ENCODE measurements at places on chromosomes 6 and 20. TPM values are rescaled to one million over a fixed set of nuclear protein-coding genes. Genes with fewer than 3 reads are reported as not detected.

- no peak for DNase-seq
These were observed 136.5 kb downstream of the RIMS1 start for GRCh38 chr6:72022830-72023229.

DNA sequence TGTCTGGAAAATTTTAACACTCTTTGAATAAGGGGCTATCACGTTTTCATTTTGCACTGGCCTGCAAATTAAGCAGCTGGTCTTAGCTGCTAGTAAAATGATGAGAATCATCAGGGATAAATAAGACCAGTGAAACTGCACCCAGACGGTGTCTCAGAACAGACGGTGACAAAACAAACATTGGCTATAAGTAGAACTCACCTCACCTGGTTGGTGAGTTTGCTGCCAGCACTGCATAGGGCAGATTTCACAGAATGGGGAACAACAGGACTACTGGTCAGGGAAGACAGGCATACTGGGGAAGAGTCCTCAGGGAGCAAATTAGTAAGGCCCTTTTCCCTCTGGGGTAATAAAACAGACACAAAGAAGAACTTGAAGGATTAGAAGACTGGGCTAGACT is 175.9 kb upstream of the CITED2 start:
- DNase-seq, result no peak

- no peak for DNase-seq
These were observed 686 bp downstream of the ZGPAT start for GRCh38 chr20:63708301-63709148.

DNA sequence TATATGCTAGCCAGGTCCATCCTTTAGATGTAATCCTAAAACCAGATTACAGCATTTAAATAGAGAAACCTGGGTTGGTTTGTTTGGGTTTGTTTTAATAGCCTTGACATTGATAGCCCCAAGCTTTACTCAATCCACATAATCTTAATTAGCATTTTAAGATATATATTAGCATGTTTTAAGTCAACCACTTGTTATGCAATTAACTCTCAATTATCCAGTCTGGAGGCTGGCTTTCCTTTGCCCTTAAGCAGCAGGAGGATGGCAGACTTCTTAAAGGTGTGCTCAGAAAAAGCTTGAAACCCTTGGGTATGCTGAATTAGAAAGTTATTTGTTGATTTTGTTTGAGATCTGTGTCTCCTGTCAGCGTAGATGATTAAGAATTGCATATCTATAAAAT is 46.3 kb upstream of the SMIM28 start:
- DNase-seq, result no peak

GRCh38 chr6:107620732-107621131 is 130.8 kb downstream of the SOBP start:
- DNase-seq, result no peak

DNA sequence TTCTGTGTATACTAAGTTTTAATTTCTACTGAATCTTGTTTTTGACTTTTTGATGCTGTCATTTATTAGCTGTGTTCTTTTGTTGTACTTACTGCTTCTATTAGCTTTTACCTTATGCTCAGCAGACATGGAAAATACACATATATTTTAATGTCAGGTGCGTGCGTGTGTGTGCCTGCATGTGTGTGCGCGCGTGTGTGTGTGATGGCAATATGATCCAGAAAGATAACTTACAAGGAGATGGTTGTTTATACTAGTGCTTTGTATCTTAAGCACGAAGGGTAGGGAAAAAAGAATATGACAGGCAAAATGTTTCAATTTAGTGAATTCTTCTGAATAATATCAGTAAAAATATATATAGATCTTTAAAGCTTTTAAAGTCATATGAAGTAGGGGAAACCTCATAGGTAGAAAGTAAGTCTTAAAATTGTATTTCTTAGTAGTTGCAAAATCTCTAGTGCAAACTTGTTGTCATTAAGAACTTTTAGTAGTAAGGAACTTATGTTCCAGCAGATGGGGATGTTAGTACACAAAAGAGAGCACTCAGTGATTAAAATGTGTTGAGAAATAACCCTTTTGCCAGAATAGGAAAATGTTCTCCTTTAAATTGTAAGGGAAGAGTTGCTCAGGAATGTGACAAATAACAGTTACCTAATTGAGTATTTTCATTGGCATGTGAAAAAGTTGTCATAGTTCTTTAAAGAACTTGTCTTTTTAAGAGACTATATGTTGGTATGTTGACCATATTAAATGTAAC is 13.2 kb downstream of the QKI start:
- no peak for DNase-seq

Gene PPP1R3G
- 1.2 TPM for total RNA-seq

DNA sequence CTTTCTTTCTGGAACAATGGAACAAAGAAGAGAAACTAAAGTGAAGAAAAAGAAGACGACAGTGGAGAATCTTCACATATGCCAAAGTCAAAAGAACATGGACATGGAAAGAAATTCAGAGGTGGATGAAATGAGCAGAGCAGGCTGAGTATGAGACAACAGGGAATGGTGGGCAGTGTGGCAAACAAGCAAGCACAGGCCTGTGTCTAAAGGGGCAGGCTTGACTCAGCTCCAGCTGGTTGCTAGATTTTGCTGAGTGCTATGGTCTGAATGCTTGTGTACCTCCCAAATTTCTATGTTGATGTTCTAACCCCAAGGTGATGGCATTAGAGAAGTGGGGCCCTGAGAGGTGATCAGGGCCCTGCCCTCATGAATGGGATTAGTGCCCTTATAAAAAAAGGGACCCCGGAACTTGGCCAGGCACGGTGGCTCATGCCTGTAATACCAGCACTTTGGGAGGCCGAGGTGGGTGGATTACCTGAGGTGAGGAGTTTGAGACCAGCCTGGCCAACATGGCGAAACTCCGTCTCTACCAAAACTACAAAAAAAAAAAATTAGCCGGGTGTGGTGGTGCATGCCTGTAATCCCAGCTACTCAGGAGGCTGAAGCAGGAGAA is 49.6 kb downstream of the ZMYND8 start:
- no peak for DNase-seq

Gene KIAA1755
- total RNA-seq, result 0.94 TPM

Gene COL20A1
- 3.0 TPM for total RNA-seq

DNA sequence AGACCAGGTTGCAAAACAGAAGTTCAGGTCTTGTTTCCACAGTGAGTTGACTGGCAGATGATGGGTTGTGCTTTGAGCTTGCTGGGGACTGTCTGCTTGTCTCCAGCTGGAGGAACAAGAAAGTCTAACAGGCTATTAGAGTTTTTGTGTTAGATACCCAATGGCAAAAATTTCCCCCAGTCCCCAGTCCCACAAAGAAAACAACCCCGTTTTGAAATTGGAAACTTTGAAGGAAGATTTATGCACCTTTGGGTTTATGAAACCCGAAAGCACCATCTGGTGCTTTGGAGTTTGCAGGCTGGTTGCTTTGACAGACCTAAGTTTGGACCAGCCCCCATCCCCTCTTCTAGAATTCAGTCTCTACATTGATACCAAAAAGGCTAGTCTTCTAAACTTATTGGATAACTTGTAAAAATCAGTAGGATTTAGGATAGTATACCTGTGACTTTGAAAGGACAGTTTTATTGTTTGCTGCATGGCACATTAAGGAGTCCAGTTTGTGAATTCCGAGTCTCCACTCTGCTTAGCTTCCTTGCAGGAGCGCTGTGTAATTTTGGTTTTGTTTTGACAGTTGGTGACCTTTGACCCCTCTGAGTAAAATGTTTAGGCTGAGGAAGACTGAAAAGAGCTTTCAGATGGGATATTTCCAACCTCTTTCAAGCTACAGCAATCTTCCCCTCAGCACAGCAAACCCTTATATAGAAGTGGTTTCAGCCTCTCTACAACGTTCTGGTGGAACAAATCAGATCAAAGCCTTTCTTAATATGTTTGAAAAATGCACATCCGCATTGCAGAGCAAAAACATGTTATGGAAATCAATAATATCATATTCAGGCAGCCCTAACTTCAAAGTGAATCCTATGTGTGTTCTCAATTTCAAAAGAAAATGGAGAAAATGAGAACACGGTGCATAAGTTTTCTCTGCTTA is 25.5 kb upstream of the PRL start:
- DNase-seq, result no peak

GRCh38 chr20:48790473-48791003 is 37.3 kb downstream of the PREX1 start:
- DNase-seq, result peak; percentile 19

Gene HRH3
- 0.47 TPM for total RNA-seq

DNA sequence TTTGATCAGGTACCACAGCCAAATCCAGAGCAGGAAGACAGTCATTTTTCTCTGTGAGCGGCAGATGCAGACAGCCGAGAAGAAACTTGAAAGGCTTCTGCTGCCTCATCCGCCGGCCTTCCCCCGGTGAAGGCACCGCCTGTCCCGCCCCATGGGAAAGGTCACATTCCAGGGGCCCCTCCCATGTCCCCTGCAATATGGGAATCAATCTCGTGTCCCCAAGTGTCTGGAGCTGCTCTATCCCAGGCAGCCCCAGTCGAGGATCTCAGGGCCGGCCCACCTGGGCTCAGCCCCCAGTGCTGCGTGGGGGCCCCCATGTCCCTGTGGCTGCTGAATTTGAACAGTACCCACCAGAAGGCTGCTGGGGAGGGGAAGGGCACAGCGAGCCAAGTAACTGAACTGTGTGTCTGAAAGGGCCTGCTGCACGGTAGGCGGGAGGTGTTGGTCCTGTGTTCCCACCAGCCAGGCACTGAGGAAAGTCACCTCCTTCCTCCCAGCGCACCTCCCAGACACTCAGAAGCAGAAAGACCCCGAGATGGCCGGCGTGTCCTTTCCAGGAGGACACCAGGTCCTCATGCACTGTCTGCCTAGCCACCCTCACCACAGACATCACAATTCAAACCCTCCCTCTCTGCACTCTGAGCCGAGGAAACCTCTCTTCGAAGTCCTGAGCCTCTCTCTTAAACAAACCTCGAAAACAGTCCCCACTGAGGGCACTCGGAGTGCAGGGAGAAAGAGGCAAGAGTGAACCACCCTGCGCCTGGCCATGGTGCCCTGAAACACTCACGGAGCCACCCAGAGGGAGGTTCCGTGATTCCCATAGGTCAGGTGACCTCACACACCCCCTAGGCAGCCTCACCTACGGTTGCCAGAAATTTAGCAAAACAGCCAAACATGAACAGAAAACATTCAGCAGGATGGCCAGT is 99.3 kb downstream of the PSMB1 start:
- DNase-seq, result no peak

Gene ADGRF1
- total RNA-seq, result not detected

- DNase-seq, result no peak
These were observed 77.6 kb downstream of the TRERF1 start for GRCh38 chr6:42374018-42374669.

Gene EYS
- total RNA-seq, result 0.78 TPM

GRCh38 chr6:106119546-106119945 is 33.4 kb downstream of the PRDM1 start:
- DNase-seq, result no peak

Gene LTB
- 0.31 TPM for total RNA-seq

Gene PDYN
- not detected for total RNA-seq

GRCh38 chr6:3762359-3762758 is 10.8 kb upstream of the PXDC1 start:
- no peak for DNase-seq

- DNase-seq, result no peak
These were observed 78.6 kb downstream of the SNAP25 start for GRCh38 chr20:10297223-10297622.

Gene CALHM6
- 2.7 TPM for total RNA-seq

GRCh38 chr6:37477191-37477590 is 22.5 kb downstream of the CCDC167 start:
- no peak for DNase-seq

Gene RCAN2
- total RNA-seq, result 7.0 TPM

DNA sequence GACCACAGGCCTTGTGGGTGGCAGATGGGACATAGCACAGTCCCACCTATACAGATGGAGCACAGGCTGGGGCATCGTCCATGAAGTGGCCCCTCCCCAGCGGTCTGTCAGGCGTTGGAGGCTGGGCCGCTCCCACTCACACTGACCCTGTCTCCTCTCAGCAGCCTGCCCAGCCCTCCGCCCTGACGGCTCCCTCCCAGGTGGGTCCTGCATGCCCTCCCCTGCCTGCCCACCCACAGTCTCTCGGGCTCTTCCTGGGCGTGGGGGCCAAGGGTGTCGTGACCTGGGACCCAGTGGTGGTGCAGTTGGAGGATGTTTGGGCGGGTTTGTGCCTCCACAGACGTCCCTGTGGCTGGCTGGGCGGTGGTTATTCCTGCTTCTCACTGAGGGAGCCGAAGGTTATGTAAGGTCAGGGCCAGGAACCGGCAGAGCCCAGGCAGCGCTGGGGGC is 22.3 kb downstream of the COL20A1 start:
- DNase-seq, result no peak

DNA sequence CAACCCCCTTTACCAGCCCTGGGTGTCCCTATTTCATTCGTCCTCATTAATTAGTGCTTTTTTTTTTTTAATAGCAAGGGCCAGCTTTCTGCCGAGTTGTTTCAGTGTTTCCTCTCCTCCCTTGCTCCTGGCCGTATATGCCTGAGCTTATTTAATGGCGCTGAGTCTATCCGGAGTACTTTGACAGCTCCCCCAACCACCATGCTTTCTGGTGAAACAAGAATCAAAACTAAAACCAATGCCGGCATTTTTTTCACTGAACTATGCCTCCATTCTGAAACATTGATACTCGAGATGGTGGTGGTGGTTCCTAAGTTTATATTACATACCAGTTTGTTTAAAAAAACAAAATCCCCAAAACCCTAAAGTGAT is 1.2 kb downstream of the DCBLD1 start:
- no peak for DNase-seq

GRCh38 chr20:8964959-8965562 is 103.8 kb upstream of the PLCB4 start:
- DNase-seq, result no peak

Gene OOEP
- not detected for total RNA-seq

Gene FOXF2
- total RNA-seq, result 1.2 TPM

DNA sequence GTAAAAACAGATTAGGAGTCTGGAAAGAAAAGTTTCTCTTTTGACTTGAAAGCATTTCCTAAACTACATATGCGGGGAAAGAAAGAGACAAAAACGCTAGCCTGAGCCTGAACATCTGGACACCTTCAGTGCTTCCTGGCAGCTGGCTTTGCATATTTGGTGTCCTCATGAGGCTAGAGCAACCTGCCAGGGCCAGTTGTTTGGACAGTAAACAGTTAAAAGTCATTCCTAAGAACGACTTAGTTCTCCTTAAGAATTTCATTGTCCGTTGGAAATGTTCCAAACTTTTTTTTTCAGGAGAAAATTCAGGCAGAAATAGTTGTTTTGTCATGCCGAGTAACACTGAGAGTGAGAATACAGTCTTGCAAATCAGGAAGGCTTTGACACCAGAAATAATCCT is 199.8 kb downstream of the SMOC2 start:
- DNase-seq, result no peak

DNA sequence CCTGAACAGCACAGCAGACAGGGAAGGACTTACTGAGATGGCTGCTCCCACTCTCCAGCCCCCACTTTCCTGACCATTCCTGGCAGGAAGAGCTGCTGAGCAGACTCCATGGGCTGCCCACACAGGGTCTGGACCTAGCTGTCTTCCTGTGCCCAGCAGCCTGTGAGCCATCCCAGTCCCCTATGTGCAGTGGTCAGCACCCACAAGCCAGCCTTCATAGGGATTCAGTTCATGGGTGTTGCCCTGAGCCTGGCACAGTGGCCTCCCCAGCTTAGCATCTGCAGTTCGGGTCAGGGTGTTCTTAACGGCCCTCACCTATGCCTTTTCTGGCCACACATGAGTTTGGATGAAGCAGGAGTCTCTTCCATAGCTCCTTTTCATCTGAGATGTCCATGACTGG is 32.0 kb downstream of the UBD start:
- no peak for DNase-seq

Measured in occipital lobe (tissue), 3 donors.